ENCODE measurements at places on chromosomes 16 and 17.

GRCh38 chr17:10309003-10309974 is 63.5 kb downstream of the MYH13 start:
- H3K27me3 ChIP-seq: no peaks in the 10 kb centered on the region
- H3K4me3 ChIP-seq: no peak overlapping the region
- no peaks in the 10 kb centered on the region for H3K4me1 ChIP-seq
- H3K27ac ChIP-seq: no peak overlapping the region
- no peak for DNase-seq

DNA sequence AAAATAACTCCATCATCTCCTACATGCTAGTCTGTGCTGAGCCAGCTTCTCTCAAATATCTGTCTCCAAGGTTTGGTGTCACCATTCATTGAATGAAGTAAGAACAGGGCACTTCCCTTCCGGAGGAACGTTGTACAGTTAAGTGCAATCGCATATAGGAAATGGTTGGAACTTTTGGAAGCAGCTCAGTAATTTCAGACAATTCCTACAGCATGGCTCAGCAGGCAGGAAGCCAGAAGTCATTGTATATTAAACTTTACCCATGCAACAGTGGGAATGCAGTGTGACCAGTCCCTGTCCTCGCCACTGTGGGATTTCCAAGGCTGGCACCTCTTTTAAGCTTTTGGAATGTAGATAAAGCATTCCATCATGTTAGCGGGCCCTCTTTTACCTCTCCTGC is 51.1 kb upstream of the MYH2 start:
- no peak overlapping the region for H3K27ac ChIP-seq
- no peaks in the 10 kb centered on the region for H3K36me3 ChIP-seq
- no peaks in the 10 kb centered on the region for H3K4me1 ChIP-seq
- DNase-seq: no peak
- no peaks in the 10 kb centered on the region for H3K27me3 ChIP-seq

DNA sequence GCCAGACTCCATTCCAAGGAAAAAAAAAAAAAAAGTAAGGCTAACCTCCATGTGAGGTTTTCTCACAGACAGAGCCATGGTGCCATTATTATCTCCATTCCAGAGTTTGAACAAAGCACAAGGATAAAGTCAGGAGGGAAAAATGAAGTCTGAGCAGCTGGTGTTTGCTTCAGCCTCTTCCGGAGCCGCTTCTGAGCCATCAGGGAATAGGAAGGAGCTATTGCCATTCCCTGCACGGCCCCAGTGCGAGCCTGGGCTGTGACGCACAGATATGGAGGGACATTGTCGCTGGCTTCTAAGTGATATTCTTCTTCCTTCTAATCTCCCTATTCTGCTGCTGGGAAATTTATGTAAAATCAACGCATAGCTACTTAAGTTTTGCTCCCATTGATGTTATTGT is 69.5 kb upstream of the PIRT start:
- H3K36me3 ChIP-seq: no peaks in the 10 kb centered on the region
- no peak overlapping the region for H3K4me3 ChIP-seq
- H3K27me3 ChIP-seq: no peaks in the 10 kb centered on the region

- peaks cover 7% of the 10 kb centered on the region for H3K4me1 ChIP-seq
- H3K27me3 ChIP-seq: no peaks in the 10 kb centered on the region
- H3K27ac ChIP-seq: peak overlapping the region; percentile 75
- no peak for DNase-seq
- peak overlapping the region; percentile 59 for H3K4me3 ChIP-seq
These were observed 26.2 kb downstream of the TRAP1 start for GRCh38 chr16:3690980-3691720.

GRCh38 chr16:5412731-5413130 is 315.1 kb upstream of the EEF2KMT start:
- H3K4me3 ChIP-seq: no peak overlapping the region
- H3K27me3 ChIP-seq: no peaks in the 10 kb centered on the region
- H3K36me3 ChIP-seq: no peaks in the 10 kb centered on the region
- no peak overlapping the region for H3K27ac ChIP-seq

GRCh38 chr17:4436846-4437245 is 3.1 kb downstream of the SPNS3 start:
- H3K4me1 ChIP-seq: no peaks in the 10 kb centered on the region
- H3K36me3 ChIP-seq: no peaks in the 10 kb centered on the region
- peaks cover 7% of the 10 kb centered on the region for H3K27me3 ChIP-seq
- no peak overlapping the region for H3K27ac ChIP-seq

DNA sequence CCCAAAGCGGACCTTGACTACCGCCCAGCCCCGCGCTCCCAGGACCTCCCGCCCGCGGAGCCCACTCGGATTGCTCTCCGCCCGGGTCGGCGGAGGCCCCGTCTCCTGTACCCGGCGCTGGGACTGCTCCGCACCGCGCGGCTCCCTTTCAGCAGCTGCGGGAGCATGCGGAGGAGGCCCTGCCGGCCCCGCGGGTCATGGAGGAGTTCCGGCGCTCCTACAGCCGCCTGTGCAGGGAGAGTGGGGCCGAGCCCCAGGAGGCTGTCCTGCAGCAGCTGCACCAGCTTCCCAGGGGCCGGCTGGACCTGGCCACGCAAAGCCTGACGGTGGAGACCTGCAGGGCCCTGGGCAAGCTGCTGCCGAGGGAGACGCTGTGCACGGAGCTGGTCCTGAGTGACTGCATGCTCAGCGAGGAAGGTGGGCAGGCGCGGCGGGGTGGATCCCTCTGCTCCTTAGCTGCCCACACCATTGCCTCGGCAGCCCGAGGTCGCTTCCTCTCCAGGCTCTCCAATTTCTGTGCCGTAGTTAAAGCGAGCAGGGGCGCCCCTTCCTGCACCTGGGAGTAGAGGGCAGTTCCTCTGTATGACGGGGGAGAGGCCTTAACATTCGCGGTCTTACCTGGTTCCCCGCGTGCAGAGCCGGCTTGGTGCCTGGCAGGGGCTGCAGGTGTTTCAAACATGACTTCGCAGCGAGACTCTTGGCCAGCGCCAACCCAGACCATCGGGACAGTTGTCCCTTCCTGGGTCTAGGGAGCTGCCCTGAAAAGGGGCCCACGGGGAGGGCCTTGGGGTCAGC is 539 bp downstream of the LRRC45 start:
- H3K27me3 ChIP-seq: no peaks in the 10 kb centered on the region
- peak overlapping the region; percentile 62 for H3K4me3 ChIP-seq
- peaks cover 30% of the 10 kb centered on the region for H3K4me1 ChIP-seq

- no peak for DNase-seq
- H3K4me3 ChIP-seq: no peak overlapping the region
- H3K4me1 ChIP-seq: no peaks in the 10 kb centered on the region
- no peaks in the 10 kb centered on the region for H3K27me3 ChIP-seq
- H3K27ac ChIP-seq: no peak overlapping the region
These were observed 15.3 kb upstream of the TRIM37 start for GRCh38 chr17:59121901-59122480.

- no peak overlapping the region for H3K4me3 ChIP-seq
- no peak for DNase-seq
- H3K27ac ChIP-seq: no peak overlapping the region
- no peaks in the 10 kb centered on the region for H3K27me3 ChIP-seq
- no peaks in the 10 kb centered on the region for H3K36me3 ChIP-seq
These were observed 150.1 kb upstream of the CDH11 start for GRCh38 chr16:65271996-65272395.

DNA sequence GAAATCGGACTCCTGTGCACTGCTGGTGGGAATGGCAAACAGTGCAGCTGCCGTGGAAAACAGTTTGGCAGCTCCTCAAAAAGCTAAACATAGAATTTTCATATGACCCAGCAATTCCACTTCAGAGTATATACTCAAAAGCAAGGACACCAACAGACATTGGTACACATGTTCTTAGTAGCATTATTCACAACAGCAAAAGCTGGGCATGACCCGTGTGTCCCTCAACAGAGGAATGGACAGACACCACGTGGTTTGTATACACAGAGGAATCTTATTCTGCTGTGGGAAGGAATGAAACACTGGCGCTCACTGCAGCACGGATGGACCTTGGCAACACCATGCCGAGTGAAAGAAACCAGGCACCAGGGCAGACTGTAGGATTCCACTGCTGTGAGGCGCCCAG is 16.0 kb downstream of the NPTX1 start:
- H3K4me3 ChIP-seq: no peak overlapping the region
- H3K36me3 ChIP-seq: no peaks in the 10 kb centered on the region
- H3K27ac ChIP-seq: no peak overlapping the region
- no peaks in the 10 kb centered on the region for H3K27me3 ChIP-seq
- peaks cover 4% of the 10 kb centered on the region for H3K4me1 ChIP-seq

DNA sequence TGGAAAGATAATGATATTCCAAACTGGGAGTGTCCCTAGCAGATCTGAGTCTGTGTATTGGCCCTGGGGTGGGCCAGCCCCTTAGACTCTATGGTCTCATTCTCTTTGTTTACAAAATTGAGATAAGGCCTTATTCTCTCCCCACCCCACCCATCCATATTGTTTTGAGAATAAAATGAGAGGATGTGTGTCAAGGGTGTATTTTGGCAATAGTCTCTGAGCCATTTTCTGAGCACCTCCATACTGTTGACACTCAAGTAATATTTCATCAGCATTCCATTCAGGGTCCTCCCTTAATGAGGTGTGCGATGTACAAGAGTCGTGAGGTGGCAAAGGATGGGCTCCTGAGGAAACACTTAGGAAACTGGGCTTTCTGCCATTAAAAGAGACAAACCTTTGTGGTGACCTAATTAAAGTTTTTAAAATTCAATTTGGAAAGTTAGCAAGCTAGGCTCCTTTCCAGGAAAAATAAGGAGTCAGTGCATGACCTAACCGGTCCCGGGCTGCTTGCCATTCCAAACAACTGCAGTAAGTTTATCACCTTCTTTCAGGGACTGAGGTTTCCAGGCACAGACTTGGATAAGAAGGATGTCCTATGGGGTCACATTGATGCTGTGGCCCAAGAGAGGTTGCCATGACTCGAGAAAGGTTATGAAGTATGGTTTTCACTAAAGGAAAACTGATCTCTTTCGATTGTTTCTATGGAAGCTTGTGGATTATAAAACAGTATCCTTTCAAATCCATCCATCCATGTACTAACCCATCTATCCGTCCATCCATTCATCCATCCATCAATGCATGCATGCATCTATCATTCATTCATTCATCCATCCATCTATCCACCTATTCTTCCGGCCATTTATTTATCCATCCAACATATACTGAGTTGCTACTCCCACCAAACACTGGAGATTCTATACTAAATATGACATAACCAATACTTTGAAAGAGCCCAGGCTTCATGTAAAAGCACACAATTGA is 443.3 kb downstream of the UTP18 start:
- H3K27me3 ChIP-seq: no peaks in the 10 kb centered on the region
- no peak for DNase-seq
- peaks cover 2% of the 10 kb centered on the region for H3K4me1 ChIP-seq
- no peak overlapping the region for H3K27ac ChIP-seq

DNA sequence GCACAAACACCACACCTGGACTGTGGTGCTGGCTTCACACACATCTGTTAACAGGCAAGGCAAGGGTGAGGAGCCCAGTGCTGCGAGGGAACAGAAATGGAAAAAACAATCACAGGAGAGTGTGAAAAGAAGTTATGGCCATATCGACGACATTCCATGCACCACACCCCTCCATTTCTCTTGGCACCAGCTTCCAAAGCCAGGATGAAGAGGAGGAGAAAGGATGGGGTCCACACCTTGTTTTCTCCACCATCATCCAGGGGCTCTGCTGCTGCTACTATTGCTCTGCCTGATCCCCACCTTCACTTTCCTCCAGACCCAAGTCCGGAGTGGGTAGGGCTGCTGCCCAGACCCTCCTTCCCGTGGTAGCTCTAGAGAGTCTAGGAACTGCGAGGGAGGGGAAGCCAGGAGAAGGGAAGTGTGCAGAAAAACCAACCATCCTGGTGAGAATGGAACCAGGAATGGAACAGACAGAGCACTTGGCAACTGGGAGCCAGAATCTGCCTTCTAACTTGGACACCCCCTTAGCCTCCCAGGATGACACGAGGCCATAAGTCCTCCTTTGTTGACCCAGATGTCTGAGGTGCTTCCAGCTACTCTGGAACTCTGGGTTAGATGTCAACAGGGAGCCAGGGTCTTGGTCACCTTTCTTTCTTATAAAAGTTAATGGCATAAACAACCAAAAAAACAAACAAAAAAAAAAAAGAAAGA is 1.2 kb upstream of the PROCA1 start:
- peak overlapping the region; percentile 88 for H3K27ac ChIP-seq
- no peaks in the 10 kb centered on the region for H3K27me3 ChIP-seq
- no peak overlapping the region for H3K4me3 ChIP-seq
- no peaks in the 10 kb centered on the region for H3K36me3 ChIP-seq

DNA sequence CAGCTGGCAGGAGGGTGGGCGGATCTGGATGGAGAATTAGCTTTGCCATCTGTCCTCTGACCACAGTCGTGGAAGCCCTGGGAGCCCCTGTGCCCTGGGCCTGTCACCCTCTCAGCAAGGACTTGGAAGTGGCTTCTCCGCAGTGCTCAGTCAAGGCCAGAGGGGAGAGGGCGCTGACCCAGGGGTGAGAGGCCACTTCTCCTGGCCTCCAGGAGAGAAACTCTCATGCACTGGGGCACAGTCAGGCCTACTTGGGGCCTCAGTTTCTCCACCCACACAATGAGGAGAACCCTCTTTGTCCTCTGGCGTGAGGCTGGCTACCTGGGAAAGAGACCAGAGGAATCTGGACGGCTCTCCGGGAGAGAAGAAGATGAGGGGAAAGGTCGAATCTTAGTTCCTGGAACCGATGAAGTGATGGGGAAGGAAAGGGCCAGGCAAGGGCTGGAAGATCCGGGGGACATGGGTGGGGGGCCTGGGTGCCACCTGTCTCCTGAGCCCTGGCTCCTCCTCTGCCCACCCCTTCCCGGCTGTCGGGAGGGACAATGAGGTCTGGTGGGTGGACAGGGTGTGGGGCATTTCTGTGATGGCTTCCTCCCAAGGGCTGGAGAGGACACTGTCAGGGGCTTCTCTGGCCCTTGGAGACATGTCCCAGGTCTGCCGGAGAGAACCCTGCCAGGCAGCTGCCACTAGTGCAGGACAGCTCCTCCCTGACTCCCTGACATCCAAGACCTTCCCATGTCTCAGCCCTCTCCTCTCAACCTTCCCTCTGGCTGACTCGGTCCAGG is 9.0 kb upstream of the ARHGAP27 start:
- no peaks in the 10 kb centered on the region for H3K27me3 ChIP-seq
- peak overlapping the region; percentile 79 for H3K27ac ChIP-seq
- peaks cover 19% of the 10 kb centered on the region for H3K4me1 ChIP-seq

GRCh38 chr17:56373981-56374833 is 219.3 kb upstream of the NOG start:
- DNase-seq: no peak
- no peaks in the 10 kb centered on the region for H3K4me1 ChIP-seq
- H3K27ac ChIP-seq: no peak overlapping the region
- no peaks in the 10 kb centered on the region for H3K36me3 ChIP-seq
- no peaks in the 10 kb centered on the region for H3K27me3 ChIP-seq

GRCh38 chr16:49513040-49513439 is 139.4 kb downstream of the C16orf78 start:
- peaks cover 5% of the 10 kb centered on the region for H3K4me1 ChIP-seq
- no peak overlapping the region for H3K27ac ChIP-seq
- H3K4me3 ChIP-seq: no peak overlapping the region
- DNase-seq: no peak
- peaks cover 3% of the 10 kb centered on the region for H3K27me3 ChIP-seq
- H3K36me3 ChIP-seq: no peaks in the 10 kb centered on the region

- no peak for DNase-seq
- H3K4me3 ChIP-seq: no peak overlapping the region
- peaks cover 8% of the 10 kb centered on the region for H3K4me1 ChIP-seq
- H3K27me3 ChIP-seq: no peaks in the 10 kb centered on the region
- no peak overlapping the region for H3K27ac ChIP-seq
These were observed 99.0 kb downstream of the MSI2 start for GRCh38 chr17:57355090-57355859.

- H3K4me3 ChIP-seq: no peak overlapping the region
- no peak for DNase-seq
- H3K27me3 ChIP-seq: no peaks in the 10 kb centered on the region
- H3K27ac ChIP-seq: no peak overlapping the region
- no peaks in the 10 kb centered on the region for H3K36me3 ChIP-seq
These were observed 16.3 kb upstream of the CACNG4 start for GRCh38 chr17:66948061-66948750.

Data from esophagus squamous epithelium (tissue), 5 donors.